ENCODE measurements at places on chromosomes 3 and 15. TPM values are rescaled to one million over a fixed set of nuclear protein-coding genes. Genes with fewer than 3 reads are reported as not detected.
A peak's percentile ranks its signal among the peaks of the same experiment; 100 is the strongest.

Gene GPR171
- 0.78 TPM for total RNA-seq

Gene IL17RB
- 17.6 TPM for total RNA-seq

Gene H1-8
- not detected for total RNA-seq

Gene GXYLT2
- total RNA-seq, result 5.2 TPM

DNA sequence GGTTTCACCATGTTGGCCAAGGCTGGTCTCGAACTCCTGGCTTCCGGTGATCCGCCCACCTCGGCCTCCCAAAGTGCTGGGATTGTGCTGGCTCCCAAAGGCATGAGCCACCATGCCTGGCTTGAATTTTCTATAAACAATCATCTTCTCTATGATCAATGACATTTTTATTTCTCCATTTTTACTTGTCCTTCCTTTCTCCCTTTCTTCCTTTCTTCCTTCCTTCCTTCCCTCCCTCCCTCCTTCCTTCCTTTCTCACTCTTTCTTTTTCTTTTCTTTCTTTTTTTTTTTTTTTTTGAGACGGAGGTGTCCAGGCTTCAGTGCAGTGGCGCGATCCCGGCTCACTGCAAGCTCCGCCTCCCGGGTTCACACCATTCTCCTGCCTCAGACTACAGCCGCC lies 8.6 kb upstream of the KPNA1 start:
- no peak overlapping the region for H3K4me3 ChIP-seq
- DNase-seq, result no peak
- H3K27ac ChIP-seq, result no peak overlapping the region
- H3K4me1 ChIP-seq, result no peaks in the 10 kb centered on the region

DNA sequence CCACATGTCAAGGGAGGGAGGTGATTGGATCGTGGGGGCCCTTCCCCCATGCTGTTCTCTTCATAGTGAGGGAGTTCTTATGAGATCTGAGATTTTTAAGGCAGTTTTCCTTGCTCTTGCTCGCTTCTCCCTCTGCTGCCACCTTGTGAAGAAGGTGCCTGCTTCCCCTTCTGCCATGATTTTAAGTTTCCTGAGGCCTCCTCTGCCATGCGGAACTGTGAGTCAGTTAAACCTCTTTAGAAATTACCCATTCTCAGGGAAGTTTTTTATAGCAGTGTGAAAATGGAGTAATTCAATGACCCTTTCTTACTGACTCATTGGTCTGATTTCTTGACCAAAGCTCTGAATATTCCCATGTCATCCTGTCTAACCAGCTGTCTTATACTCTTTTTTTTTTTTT lies 484.4 kb upstream of the TPRG1 start:
- H3K4me3 ChIP-seq, result no peak overlapping the region
- H3K27me3 ChIP-seq, result no peaks in the 10 kb centered on the region
- no peak overlapping the region for H3K27ac ChIP-seq
- H3K36me3 ChIP-seq, result no peaks in the 10 kb centered on the region
- no peak for DNase-seq

DNA sequence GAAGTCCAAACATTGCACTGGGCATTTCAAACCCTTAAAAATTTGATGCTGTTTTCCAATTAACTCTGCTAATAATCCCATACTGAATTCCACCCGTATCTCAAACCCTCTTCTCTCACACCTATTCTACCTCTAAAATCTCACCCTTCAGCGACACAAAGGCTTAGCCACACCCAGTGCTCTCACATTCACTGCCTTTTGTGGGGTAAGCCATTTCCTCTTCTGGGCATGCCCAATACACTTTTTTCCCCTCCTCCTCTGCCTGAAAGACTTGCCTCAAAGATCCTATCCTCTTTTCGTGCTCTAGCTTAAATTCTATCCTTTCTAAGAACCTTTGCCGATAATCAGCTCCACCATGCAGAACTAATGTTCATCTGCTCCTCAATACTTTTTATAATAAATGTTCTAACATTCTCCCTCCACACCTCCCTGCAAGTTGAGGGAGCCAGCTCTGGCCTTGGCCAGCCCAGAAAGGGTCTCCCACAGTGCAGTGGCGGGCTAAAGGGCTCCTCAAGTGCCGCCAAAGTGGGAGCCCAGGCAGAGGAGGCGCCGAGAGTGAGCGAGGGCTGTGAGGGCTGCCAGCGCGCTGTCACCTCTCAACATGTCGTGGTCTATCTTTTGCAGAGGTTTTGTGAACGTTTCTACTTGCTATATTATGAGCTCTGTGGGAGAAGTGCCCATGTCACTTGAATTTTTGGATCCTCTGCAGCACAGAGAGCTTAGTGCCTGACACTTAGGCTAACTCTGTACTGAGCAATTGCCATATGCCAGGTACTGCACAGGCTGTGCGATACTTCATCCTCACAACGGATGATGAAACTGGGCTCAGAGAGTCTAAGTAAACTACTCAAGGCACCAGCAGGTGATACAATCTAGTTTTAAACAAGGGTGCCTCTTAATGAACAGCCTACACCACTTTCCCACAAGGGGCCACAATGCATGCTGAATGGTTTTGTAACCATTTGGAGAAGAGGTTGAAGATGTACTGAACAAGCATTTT lies 53.6 kb upstream of the BCL6 start:
- no peaks in the 10 kb centered on the region for H3K27me3 ChIP-seq
- H3K27ac ChIP-seq, result no peak overlapping the region
- no peak for DNase-seq
- H3K36me3 ChIP-seq, result no peaks in the 10 kb centered on the region

DNA sequence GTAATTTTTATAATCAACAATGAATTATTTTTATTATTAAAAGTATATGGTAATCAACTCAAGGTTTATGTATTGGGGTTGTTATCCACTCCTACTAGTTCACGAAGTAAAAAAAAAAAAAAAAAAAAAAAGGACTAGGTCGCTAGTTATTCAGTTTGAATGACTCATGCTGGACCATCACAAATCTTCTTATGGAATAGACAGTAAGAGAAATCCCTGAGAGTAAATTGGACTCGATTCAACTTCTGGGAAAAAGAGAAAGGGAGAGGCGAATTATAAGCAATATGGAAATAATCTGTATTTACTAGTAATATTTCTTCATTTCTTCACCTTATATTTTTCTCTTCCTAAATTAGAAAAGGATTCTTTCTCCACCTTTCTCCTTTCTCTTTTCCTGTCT lies 2.0 kb downstream of the MYEF2 start:
- peaks cover 9% of the 10 kb centered on the region for H3K4me1 ChIP-seq
- no peak overlapping the region for H3K4me3 ChIP-seq
- H3K27me3 ChIP-seq, result no peaks in the 10 kb centered on the region
- H3K27ac ChIP-seq, result no peak overlapping the region

- peaks cover 10% of the 10 kb centered on the region for H3K4me1 ChIP-seq
- no peak for DNase-seq
- no peak within 1 kb of the TSS for H3K27ac ChIP-seq
- no peaks in the 10 kb centered on the region for H3K27me3 ChIP-seq
Measured at GRCh38 chr3:52777127-52777958, at the start of gene ITIH1. Gene ITIH1 (plus strand): TSS chr3:52777599. CDS start chr3:52777616, 17 bp downstream.

GRCh38 chr3:143222981-143223380 lies 103.4 kb downstream of the CHST2 start:
- H3K4me3 ChIP-seq, result no peak overlapping the region
- H3K27me3 ChIP-seq, result no peaks in the 10 kb centered on the region
- no peaks in the 10 kb centered on the region for H3K36me3 ChIP-seq
- H3K27ac ChIP-seq, result no peak overlapping the region
- no peaks in the 10 kb centered on the region for H3K4me1 ChIP-seq

- H3K27me3 ChIP-seq, result no peaks in the 10 kb centered on the region
- H3K4me1 ChIP-seq, result peaks cover 16% of the 10 kb centered on the region
- peaks cover 4% of the 10 kb centered on the region for H3K36me3 ChIP-seq
Measured at GRCh38 chr15:63156755-63157117, 541 bp downstream of the RPS27L start.

DNA sequence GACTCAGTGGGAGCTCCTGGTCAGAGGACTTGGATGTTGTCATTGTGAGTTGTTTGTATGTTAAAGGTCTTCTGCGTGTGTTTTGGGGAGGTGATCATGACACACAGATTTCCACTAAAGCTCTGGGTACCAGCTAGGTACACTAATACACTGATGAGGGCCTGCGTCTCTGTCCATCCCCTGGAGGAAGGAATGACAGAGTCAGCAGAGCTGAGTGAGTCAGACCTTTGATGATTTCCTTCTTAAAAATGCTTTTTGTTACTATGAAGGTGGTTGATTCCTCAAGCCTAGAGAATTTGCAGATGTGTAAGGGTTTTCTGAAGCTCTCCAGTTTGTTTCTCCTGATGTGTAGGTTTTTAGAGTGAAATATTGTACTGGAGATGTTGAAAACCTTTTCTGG lies 424.1 kb upstream of the TPM1 start:
- DNase-seq, result no peak
- H3K4me1 ChIP-seq, result no peaks in the 10 kb centered on the region
- no peak overlapping the region for H3K27ac ChIP-seq
- H3K36me3 ChIP-seq, result no peaks in the 10 kb centered on the region
- no peak overlapping the region for H3K4me3 ChIP-seq
- no peaks in the 10 kb centered on the region for H3K27me3 ChIP-seq

DNA sequence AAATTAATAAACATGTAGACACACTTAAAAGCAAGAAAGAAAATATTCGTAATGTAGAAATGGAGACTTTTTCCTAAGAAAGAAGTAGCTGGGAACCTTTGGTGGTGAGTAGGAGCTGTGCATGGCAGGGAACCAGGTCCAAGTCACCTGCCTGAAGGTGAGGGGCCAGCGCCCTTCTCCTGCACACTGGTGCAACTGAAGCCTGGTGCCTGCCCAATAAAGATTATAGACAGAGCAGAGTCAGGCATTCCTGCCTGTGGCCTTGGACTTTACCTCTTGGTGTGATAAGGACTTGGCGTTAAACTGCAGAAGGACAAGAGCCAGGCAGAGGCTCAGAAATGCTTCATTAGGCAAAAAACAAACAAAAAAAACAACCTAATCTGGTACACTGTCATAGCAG lies 14.2 kb downstream of the CFAP91 start:
- peaks cover 4% of the 10 kb centered on the region for H3K36me3 ChIP-seq
- H3K27ac ChIP-seq, result peak overlapping the region; percentile 41
- H3K4me3 ChIP-seq, result no peak overlapping the region
- H3K4me1 ChIP-seq, result peaks cover 17% of the 10 kb centered on the region

GRCh38 chr3:198028718-198029117 lies 68.7 kb downstream of the LMLN start:
- H3K36me3 ChIP-seq, result no peaks in the 10 kb centered on the region
- H3K4me3 ChIP-seq, result no peak overlapping the region
- no peaks in the 10 kb centered on the region for H3K27me3 ChIP-seq
- DNase-seq, result no peak
- no peak overlapping the region for H3K27ac ChIP-seq

- no peaks in the 10 kb centered on the region for H3K36me3 ChIP-seq
- no peak overlapping the region for H3K4me3 ChIP-seq
- H3K27ac ChIP-seq, result peak overlapping the region; percentile 91
- H3K4me1 ChIP-seq, result peaks cover 87% of the 10 kb centered on the region
- DNase-seq, result no peak
Measured at GRCh38 chr3:46958467-46959160, 17.9 kb downstream of the CCDC12 start.

- H3K36me3 ChIP-seq, result no peaks in the 10 kb centered on the region
- H3K27ac ChIP-seq, result no peak overlapping the region
Measured at GRCh38 chr15:69167218-69167846, 6.9 kb downstream of the GLCE start.

DNA sequence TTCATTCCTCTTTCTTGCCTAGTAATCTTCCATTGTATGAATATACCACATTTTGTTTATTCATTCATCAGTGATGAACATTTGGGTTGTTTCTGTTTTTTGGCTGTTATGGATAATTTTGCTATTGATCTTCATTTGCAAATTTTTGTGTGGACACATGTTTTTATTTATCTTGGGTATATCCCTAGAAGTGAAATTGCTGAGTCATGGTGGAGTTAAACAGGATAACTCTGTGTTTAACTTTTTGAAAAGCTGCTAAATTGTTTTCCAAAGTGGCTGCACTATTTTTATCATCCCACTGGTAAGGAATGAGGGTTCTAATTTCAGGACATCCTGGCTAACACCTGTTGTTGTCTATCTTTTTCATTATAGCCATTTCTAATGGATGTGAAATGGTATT lies 74.6 kb upstream of the ARL6 start:
- no peak for DNase-seq
- H3K27ac ChIP-seq, result no peak overlapping the region
- no peaks in the 10 kb centered on the region for H3K4me1 ChIP-seq
- no peaks in the 10 kb centered on the region for H3K36me3 ChIP-seq

DNA sequence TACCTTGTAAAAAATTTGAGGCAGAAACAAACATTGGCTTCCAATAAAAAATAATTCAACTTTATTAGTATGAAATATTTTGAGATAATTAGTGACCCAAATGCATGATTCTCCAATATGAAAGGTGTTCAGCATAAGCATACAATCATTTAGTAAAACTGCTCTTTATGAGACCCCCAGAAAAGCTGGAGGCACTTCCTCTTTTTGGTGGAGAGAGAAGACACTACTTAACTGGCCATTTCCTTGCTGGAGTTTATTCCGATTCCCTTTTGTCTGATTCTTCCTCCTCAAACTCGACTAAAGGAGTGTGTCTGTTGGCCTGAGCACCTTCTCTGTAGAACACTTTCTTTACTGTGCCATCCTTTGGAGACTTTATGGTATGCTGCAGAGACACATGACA lies 34.8 kb upstream of the DCUN1D1 start:
- DNase-seq, result no peak
- H3K4me1 ChIP-seq, result no peaks in the 10 kb centered on the region
- H3K27me3 ChIP-seq, result no peaks in the 10 kb centered on the region
- H3K4me3 ChIP-seq, result no peak overlapping the region
- peaks cover 21% of the 10 kb centered on the region for H3K36me3 ChIP-seq

DNA sequence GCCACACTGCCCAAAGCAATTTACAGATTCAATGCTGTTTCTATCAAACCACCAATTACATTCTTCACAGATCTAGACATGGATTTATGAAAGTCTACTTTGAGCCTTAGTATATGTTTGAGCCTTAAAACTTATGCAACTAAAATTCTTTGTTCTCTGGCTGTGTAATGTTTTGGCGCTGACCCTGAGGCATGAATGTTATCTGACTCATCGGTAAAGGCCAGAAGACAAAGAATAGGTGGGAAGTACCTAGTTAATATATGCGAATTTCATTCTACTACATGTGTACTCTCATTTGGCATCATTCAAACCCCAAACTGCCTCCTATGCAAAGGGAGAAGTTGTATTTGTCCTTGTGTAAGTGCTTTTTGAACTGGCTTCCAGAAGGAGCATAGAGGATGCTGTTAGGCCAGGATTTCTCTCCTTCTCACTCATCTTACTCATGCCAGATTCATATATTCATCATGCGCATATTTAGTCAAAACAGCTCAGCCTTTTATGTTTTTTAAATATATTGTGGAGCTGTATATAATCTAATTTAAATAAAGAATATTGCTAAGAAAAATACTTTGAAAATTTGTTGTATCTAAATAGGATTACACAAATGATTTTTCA lies 204.2 kb downstream of the NFKBIZ start:
- no peak overlapping the region for H3K4me3 ChIP-seq
- no peaks in the 10 kb centered on the region for H3K4me1 ChIP-seq
- H3K36me3 ChIP-seq, result no peaks in the 10 kb centered on the region
- H3K27ac ChIP-seq, result no peak overlapping the region
- H3K27me3 ChIP-seq, result no peaks in the 10 kb centered on the region

DNA sequence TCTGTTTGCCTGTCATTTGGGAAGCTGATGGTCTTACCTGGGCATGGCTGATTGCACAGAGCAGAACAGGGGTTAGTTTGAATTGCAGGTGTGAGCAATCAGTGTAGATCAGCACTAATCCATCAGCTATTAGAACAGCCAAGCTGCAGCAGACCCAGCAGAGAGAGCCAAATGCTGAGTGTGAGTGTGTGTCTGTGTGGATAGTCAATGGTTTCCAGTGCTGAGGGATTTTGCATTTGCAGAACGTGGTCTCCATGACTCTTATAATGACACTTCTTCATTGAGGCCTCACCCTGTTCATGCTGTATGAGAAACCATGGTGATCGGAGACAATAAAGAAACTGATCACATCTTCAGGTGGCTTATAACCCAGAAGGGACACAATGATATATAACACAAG lies 312.1 kb downstream of the SOX2 start:
- no peak overlapping the region for H3K4me3 ChIP-seq
- H3K36me3 ChIP-seq, result no peaks in the 10 kb centered on the region
- H3K27ac ChIP-seq, result no peak overlapping the region
- H3K4me1 ChIP-seq, result no peaks in the 10 kb centered on the region
- DNase-seq, result no peak
